Hair follicular keratinocyte (primary cell): ENCODE measurements at places on chromosomes 7 and 10. TPM values are rescaled to one million over a fixed set of nuclear protein-coding genes. Genes with fewer than 3 reads are reported as not detected.

The GRM3 gene
- total RNA-seq = not detected in 2 replicates

The VWDE gene
- not detected in 2 replicates for total RNA-seq

The TBRG4 gene
- 71.8 and 93.7 TPM in 2 replicates for total RNA-seq

The CCM2 gene
- 66.1 and 81.7 TPM in 2 replicates for total RNA-seq

The NRCAM gene
- total RNA-seq = 2.0 and 11.8 TPM in 2 replicates

The COL1A2 gene
- total RNA-seq = 8.2 and 37.3 TPM in 2 replicates

The GPR15LG gene
- total RNA-seq = 0.99 TPM in 1 of 2 replicates, not detected in the other

The ADCY1 gene
- total RNA-seq = 0.16 and 2.5 TPM in 2 replicates

The PTPRN2 gene
- 0.04 TPM in 1 of 2 replicates, not detected in the other for total RNA-seq

The AOAH gene
- total RNA-seq = not detected in 2 replicates

The LIPF gene
- not detected in 2 replicates for total RNA-seq

The STAG3 gene
- total RNA-seq = 0.04 TPM in 1 of 2 replicates, not detected in the other

The CPA4 gene
- 3.4 and 10.8 TPM in 2 replicates for total RNA-seq

The GHRHR gene
- not detected in 2 replicates for total RNA-seq

The TRIP6 gene
- total RNA-seq = 151 and 191 TPM in 2 replicates

The TPK1 gene
- 1.2 and 1.8 TPM in 2 replicates for total RNA-seq

The PSMA2 gene
- total RNA-seq = 117 and 169 TPM in 2 replicates

The SHTN1 gene
- 7.4 and 7.8 TPM in 2 replicates for total RNA-seq

The AASS gene
- 14.2 and 14.9 TPM in 2 replicates for total RNA-seq

The DPYSL4 gene
- 0.94 and 0.99 TPM in 2 replicates for total RNA-seq

The IRF5 gene
- 3.3 and 9.1 TPM in 2 replicates for total RNA-seq

The SLC29A4 gene
- total RNA-seq = 0.80 and 8.6 TPM in 2 replicates

The PDZD8 gene
- total RNA-seq = 30.1 and 30.6 TPM in 2 replicates

The CLDN12 gene
- 22.1 and 41.9 TPM in 2 replicates for total RNA-seq

The TACC2 gene
- total RNA-seq = 21.4 and 25.0 TPM in 2 replicates

The PFKFB3 gene
- total RNA-seq = 17.3 and 18.2 TPM in 2 replicates

The DENND2A gene
- 0.08 and 0.91 TPM in 2 replicates for total RNA-seq

The AHCYL2 gene
- total RNA-seq = 11.4 and 16.6 TPM in 2 replicates

The EN2 gene
- total RNA-seq = not detected in 2 replicates

The HTRA1 gene
- 382 and 420 TPM in 2 replicates for total RNA-seq

The EGFR gene
- 121 and 198 TPM in 2 replicates for total RNA-seq

The NEUROD6 gene
- not detected in 2 replicates for total RNA-seq

The ANXA8L1 gene
- total RNA-seq = 196 and 272 TPM in 2 replicates

The MYO1G gene
- 0.08 TPM in 1 of 2 replicates, not detected in the other for total RNA-seq

The BLNK gene
- 0.31 and 0.87 TPM in 2 replicates for total RNA-seq

The TRIM73 gene
- 0.08 TPM in 1 of 2 replicates, not detected in the other for total RNA-seq

The PRLHR gene
- total RNA-seq = not detected in 2 replicates

The SSBP1 gene
- 197 and 310 TPM in 2 replicates for total RNA-seq

The HOXA7 gene
- 2.4 and 3.6 TPM in 2 replicates for total RNA-seq

The RBP4 gene
- total RNA-seq = not detected in 2 replicates

The VGF gene
- total RNA-seq = 0.08 TPM in 1 of 2 replicates, not detected in the other

The TRIM50 gene
- not detected in 2 replicates for total RNA-seq

The ZNF25 gene
- 3.2 and 4.9 TPM in 2 replicates for total RNA-seq

The IFRD1 gene
- total RNA-seq = 22.0 and 34.3 TPM in 2 replicates

The CCDC172 gene
- total RNA-seq = not detected in 2 replicates

The SLC26A3 gene
- total RNA-seq = not detected in 2 replicates

The AS3MT gene
- 3.2 and 3.6 TPM in 2 replicates for total RNA-seq

The DYNC1I1 gene
- total RNA-seq = 0.61 and 1.0 TPM in 2 replicates

The TUBAL3 gene
- 1.1 and 1.5 TPM in 2 replicates for total RNA-seq

The TRIM8 gene
- total RNA-seq = 81.1 and 125 TPM in 2 replicates

The TET1 gene
- total RNA-seq = 0.04 and 0.16 TPM in 2 replicates

The AP4M1 gene
- 8.4 and 12.8 TPM in 2 replicates for total RNA-seq

The LSM8 gene
- total RNA-seq = 23.7 and 35.8 TPM in 2 replicates

The RBP3 gene
- not detected in 2 replicates for total RNA-seq

The CYP3A7 gene
- not detected in 2 replicates for total RNA-seq

The SFTPA1 gene
- not detected in 2 replicates for total RNA-seq
